Stimulated activated CD8-positive, alpha-beta memory T cell treated with anti-CD3 and anti-CD28 coated beads, Interleukin-7, amount 100 ng/mL, for 4 hours (primary cell): ENCODE measurements at places on chromosomes 12 and 14.

- no peak for DNase-seq
These were observed 192.1 kb downstream of the TMEM132C start for GRCh38 chr12:128459067-128459466.

DNA sequence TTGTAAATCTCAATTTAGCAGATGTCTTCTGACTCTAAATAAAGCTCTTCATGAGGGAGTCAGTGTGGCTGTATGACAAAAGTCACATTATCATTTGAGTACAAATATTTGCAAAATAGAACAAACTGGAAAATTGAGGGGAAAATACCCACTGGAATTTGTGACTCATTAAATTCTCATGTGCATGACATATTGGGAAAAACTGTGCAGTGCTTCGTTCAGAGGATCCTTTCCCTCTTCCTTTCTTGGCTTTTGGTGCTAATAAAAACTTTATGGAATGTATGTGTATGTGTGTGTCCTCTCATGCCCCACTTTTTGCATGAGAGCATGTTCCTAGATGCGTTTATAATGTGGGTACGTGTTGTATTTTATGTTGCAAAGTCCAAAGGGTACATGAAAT lies 267.8 kb downstream of the KTN1 start:
- DNase-seq: no peak

- DNase-seq: no peak
These were observed 2.6 kb upstream of the PPP1R1A start for GRCh38 chr12:54590978-54591591.

DNA sequence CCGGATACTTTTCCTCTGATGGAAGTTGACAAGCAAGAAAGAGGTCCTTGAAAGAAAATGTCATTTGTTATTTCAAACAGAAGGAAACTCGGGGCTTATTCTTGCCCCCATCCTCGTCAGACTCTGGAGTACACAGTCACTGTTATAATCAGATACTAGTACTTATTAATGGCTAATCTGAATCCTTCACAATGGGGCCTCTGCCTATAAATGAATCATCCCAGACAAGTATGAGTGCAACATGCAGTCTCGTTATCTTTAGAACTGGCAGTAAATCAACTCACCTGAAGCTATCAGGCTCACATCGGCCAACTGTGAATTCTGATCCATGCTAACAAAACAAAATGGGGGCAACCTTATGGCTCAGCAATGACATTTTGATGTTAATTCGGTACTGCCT lies 216.7 kb downstream of the GRIN2B start:
- no peak for DNase-seq

DNA sequence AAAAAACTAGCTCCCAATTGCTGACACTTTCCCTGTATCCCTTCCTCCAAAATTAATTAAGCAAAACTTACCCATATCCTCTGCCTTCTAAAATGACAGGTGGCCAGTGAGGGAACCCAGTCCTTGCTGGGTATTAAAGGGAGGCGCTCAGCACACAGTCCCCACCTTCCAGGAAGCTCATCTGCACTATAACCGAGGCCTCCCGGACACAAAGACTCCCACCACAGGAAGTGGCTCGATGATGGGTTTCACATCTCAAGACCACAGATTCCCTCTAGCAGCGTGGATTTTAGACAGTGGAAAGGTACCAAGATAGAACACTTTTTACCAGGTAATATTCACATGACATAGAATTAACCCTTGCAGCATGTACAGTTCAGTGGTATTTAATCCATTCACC lies 126.8 kb upstream of the NCOR2 start:
- DNase-seq: no peak

GRCh38 chr12:53775478-53776145 lies 23.8 kb upstream of the CISTR start:
- DNase-seq: no peak

DNA sequence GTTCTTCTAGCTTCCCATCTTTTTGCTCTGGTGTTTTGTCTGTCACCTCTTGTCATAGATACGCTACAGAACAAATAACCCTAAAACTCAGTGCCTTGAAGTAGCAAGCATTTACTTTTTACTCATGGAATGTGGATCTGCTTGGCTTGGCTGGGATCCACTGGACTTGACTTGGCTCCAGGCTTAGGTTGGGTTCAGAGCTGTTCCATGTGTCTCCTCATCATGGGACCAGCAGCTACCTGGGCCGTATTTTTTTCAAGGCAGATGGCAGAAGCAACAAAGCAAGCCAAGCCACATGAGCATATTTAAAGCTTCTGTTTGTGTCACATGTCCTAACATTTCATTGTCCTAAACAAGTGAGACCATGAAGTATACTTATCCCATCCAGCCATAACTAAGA lies 48.7 kb upstream of the ATF1 start:
- no peak for DNase-seq

DNA sequence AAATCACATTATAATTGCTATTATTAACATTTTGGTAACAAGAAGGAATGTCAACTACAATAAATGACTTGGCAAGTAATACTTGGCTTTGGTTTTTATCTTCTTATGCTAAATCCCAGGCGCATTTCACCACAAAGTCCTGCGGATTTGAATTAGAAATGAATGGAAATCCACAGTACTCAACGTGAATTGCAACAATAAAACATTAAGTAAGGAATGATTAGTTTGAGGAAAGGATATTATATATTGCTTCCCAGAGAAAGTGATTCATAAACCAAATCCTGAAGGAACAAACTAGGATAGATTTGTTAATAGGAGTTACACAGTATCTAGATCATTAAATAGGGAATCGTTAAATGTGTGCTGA lies 1089.7 kb downstream of the TRHDE start:
- DNase-seq: no peak

GRCh38 chr14:21038441-21039422 lies 3.4 kb upstream of the RNASE7 start:
- no peak for DNase-seq

GRCh38 chr12:100473716-100474150 lies at the start of gene NR1H4:
TSS of gene NR1H4 (plus strand) at chr12:100473866. CDS start at chr12:100493324, 19,458 bp downstream.
- no peak for DNase-seq

- DNase-seq: no peak
These were observed 82.9 kb upstream of the STXBP6 start for GRCh38 chr14:25132732-25133422.

GRCh38 chr12:1962051-1963020 lies 41.9 kb downstream of the DCP1B start:
- DNase-seq: no peak

DNA sequence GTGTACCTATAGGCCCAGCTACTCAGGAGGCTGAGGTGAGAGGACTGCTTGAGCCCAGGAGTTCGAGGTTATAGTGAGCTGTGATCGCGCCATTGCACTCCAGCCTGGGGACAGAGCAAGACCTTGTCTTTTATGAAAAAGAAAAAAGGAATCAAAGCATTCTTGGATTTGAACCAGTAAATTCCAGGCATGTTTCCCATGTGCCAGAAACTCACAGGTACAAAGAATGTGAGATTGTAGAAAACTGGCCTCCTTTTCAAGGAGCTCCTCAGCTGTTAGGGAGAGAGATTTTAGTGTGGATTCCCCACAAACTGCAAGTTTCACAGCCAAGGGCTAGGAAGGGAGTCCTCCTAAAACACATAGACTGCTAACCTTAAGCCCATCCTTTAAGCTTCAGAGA lies 95.0 kb downstream of the FOXN4 start:
- DNase-seq: no peak

DNA sequence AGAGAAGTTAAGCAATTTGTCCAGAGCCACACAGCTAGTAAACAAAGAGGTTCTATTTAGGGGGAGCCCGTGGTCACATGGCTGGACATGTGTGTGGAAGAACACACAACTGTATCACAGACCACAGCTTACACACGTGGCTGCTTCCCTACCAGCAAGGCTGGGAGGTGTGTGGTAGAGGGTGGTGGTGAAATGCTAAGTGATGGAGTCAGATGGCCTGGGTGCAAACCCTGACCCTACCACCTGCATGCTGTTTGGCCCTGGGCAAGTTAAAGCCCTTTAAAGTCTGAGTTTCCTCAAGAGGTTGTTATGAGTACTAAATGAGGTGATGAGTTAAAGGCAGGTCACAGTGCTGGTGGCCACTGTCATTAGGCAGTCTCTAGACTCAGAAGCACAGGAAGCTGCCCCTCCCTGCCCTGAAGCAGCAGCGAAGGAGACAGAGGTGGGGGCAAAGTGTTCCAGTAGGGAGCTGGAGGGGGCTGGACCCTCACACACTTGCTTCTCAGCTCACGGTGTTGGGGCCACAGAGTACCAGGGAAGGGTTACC lies 64.2 kb downstream of the ERH start:
- no peak for DNase-seq

DNA sequence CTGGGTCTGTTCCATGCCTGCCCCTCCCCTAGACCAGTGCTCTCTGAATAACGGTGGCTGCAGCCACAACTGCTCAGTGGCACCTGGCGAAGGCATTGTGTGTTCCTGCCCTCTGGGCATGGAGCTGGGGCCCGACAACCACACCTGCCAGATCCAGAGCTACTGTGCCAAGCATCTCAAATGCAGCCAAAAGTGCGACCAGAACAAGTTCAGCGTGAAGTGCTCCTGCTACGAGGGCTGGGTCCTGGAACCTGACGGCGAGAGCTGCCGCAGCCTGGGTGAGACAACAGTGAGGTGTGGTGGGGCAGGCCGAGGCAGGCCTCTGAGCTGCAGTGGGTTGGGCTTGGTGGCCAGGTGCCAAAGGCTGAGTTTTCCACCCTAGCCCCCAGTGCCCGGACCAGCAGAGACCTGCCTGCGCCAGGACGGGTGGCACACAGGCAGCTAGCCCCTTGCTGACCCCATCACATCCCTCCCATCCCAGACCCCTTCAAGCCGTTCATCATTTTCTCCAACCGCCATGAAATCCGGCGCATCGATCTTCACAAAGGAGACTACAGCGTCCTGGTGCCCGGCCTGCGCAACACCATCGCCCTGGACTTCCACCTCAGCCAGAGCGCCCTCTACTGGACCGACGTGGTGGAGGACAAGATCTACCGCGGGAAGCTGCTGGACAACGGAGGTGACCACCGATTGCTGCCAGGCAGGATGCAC lies 28.2 kb upstream of the LRP1-AS start:
- no peak for DNase-seq

DNA sequence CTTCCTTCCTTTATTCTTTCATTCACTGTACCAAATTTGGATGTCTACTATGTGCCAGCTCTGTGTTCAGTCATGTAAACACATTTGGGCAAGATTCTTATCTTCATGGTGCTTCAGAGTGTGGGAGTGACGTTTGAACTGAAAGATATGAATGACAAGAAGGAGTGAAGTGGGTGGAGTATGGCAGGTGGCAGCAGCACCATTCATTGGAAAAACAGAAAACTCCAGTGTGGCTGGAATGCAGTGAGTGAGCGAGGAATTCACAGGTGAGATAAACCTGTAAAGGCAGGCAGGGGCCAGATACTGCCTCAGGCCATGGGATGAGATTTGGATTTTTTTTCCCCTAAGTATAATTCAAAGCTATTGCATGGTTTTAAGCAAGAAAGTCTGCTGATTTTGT lies 140.7 kb upstream of the CCDC198 start:
- no peak for DNase-seq

DNA sequence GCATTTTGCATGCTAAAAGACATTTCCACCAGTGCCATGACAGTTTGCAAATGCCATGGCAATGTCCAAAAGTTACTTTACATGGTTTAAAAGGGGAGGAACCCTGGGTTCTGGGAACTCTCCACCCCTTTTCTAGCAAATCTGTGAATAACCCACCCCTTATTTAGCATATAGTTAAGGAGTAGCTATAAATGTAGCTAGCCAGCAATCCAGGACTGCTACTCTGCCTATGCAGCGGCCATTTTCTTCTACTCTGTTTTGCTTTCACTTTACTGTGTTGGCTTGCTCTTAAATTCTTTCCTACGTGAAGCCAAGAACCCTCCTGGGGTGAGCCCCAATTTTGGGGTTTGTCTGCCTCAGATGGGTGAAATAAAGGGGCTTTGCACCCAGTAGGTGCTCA lies 141.0 kb downstream of the PTPN11 start:
- DNase-seq: no peak

DNA sequence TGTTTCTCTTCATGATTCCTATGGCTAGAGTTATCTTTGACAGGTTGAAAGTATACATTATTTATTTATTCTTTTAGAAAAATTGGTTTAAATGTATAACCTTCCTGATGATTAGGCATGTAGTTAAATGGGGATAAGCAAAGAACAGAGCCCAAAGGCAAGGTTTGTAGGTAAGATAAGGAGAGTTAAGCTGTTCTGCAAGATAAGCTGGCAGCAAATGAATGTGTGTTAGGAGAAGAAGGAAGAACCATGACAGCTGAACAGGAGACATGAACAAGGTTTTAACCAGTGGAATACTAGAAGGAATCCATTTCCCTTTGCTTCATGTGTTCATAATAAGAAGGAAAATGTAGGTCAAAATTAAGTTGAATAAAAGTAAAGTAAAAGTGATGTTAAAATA lies 1330.1 kb upstream of the USP15 start:
- DNase-seq: no peak

DNA sequence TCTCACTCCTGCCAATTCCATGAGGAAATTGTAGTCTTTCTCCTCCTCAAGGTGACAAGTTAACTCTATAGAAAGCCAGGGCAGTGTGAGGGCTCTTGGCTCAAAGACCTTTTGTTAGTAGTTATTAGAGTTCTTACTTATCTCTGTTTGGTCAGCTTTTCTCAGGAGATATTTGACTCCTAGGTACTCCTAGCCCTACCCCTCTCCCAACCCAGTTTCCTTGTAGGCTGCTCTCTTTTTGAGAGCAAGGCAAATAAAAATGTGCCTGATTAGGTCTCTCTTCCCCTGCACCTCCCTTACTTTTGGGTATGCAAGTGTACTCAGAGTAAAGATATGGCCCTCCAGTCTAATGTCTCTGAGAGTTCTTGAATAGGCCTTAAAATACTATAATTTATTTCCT lies 23.8 kb downstream of the BTG1 start:
- DNase-seq: no peak
